ENCODE measurements at places on chromosomes 1 and 21. TPM values are rescaled to one million over a fixed set of nuclear protein-coding genes. Genes with fewer than 3 reads are reported as not detected.

Gene RIPPLY3
- total RNA-seq: not detected

Gene L1TD1
- 0.67 TPM for total RNA-seq

Gene ASAP3
- 17.3 TPM for total RNA-seq

Gene UBXN10
- total RNA-seq: 0.36 TPM

Gene CDA
- not detected for total RNA-seq

Gene FAM151A
- not detected for total RNA-seq

Gene SGIP1
- 15.3 TPM for total RNA-seq

Gene ZNF691
- total RNA-seq: 8.7 TPM

Gene GJC2
- 0.36 TPM for total RNA-seq

Gene CA6
- total RNA-seq: not detected

All from melanocyte of skin (primary cell).